ENCODE measurements at places on chromosomes 7 and 10.

- DNase-seq: peak; percentile 25
Observed at GRCh38 chr7:73615886-73616285, 8.4 kb downstream of the MLXIPL start.

- DNase-seq: peak; percentile 88
Observed at GRCh38 chr7:43700059-43700501, 29.2 kb downstream of the COA1 start.

- no peak for DNase-seq
Observed at GRCh38 chr7:142445019-142445686, 187.3 kb upstream of the PRSS58 start.

- DNase-seq: peak; percentile 95
Observed at GRCh38 chr7:131026297-131027000, 292.4 kb upstream of the KLF14 start.

DNA sequence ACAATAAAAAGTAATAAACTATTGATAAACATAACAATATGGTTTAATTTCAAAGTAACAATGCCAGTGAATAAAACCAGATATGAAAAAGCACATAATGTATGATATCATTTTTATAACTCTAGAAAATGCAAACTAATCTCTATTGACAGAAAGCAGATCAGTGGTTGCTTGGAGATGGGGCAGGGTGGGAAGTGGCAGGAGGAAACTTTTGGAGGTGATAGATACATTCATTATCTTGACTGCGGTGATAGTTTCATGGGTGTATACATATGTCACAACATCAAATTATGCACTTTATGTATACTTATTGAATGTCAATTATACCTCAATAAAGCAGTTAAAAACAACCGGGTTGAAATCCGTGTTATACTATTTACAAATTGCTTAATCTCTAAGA, 16.0 kb upstream of the C1GALT1 start:
- no peak for DNase-seq

- DNase-seq: no peak
Observed at GRCh38 chr10:6530211-6530840, 49.8 kb downstream of the PRKCQ start.

- no peak for DNase-seq
Observed at GRCh38 chr7:148806187-148806586, 77.9 kb downstream of the EZH2 start.

DNA sequence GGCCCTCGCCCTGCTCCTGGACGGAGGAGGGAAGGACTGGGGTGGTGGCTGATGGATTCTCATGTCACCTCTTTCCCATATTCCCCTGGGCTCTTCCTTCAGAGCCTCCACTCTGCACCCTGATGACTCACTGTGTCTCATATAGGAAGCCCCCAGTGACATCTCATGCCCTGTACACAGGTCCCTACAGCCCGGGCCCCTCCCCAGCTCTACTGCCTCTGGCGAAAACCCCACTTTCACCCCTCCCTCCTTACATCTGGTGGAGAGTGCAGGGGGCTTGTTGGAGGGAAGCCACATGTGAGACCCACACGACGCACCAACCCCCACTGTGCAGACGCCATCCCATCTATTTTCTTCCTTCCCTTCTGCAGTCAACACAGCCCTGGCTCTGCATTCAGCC, 72.8 kb upstream of the ZNF479 start:
- DNase-seq: no peak

DNA sequence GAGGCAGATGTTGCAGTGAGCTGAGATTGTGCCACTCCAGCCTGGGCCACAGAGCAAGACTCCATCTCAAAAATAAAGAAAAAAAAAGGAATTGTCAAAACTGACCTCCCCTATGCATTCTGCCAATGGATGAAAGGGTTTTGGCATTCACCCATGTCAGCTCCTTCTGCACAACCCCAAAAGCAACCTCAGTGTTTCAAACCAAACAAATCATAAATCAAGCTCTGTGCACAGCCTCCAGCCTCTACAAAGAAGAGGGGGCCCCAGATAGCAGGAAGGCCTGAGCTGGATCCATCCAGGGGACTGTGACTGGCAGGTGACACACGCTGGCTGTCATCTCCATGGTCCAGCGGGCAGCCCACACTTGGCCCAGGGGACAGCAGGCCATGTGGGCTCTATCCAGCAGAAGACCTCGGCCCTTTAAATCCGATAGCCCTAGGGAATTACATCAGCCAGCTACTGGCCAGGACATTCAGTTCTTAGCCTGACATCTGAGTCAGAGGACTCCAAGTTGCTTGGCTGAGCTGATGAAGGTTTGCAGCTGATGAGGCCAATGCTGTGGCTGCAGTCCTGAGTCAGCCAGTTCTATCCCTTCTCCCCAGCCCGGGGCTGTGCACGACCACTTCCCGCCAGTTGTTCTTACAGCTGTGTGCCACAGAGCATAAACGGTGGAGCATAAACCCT, 52.0 kb upstream of the FIGNL1 start:
- peak; percentile 97 for DNase-seq

DNA sequence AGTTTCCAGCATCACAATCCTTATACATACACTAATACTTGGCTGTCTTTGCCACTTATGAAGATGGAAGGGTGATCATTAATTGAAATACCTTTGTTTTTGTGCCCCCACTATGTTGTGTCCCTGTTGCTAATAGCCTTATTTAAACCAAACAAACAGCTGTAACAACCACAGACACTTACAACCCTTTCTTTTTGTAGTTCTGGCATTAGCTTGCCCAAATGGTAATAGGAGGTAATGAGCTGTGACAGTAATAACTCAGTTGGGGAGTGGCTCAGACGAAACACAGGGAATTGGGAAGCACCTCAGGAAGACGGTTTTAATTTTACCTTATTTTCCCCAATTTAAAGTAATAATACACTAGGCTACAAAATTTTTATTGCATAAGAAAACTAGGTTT, 83.4 kb downstream of the MDFIC start:
- no peak for DNase-seq

- no peak for DNase-seq
Observed at GRCh38 chr7:107105591-107106245, 61.2 kb downstream of the PRKAR2B start.

DNA sequence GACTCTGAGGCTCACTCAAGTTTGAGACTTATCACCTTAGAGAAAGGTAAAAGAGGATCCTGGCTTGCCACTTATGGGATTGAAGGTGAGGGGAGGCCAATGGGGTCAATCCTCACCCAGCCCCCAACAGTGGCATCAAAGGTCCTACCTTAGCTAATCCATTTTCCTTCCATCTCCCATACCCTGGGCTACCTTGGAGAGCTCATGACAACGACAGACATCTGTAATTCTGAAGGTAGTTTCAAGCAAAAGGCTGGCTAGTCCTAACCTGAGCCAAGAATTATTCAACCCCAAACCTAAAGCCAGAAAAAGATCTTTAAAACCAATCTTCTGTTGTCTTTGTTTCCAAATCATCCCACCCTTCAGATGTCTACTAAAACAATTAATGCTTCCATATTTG, 179.2 kb upstream of the GHITM start:
- DNase-seq: no peak

GRCh38 chr10:132228616-132229015, 41.9 kb downstream of the DPYSL4 start:
- DNase-seq: no peak

DNA sequence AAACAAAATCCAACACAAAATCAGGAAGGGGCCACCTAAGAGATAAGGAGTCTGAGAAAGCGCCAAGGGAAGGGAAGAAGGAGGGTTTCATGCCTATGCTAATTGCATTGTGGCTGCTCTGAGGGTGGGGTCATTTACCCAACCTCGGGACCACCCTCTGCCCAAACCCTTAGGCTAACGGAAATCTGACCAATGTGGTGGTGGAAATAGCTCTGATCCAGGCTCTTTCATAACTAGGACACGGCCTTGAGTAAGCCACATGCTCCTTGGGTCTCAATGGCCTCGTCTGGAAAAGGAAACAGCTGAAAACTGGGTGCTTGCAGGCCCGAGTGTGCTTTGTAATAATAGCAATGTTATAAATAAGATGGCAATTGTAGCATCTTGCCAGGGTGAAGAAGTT, 14.9 kb upstream of the SRGN start:
- DNase-seq: no peak

GRCh38 chr7:45446195-45446944, 127.8 kb upstream of the ADCY1 start:
- DNase-seq: no peak

- DNase-seq: no peak
Observed at GRCh38 chr10:132602614-132603013, 65.0 kb downstream of the INPP5A start.

GRCh38 chr10:14565199-14565598, 209.5 kb downstream of the FAM107B start:
- DNase-seq: no peak

GRCh38 chr10:73785721-73786511, 510 bp downstream of the ZSWIM8 start:
- DNase-seq: peak; percentile 82

DNA sequence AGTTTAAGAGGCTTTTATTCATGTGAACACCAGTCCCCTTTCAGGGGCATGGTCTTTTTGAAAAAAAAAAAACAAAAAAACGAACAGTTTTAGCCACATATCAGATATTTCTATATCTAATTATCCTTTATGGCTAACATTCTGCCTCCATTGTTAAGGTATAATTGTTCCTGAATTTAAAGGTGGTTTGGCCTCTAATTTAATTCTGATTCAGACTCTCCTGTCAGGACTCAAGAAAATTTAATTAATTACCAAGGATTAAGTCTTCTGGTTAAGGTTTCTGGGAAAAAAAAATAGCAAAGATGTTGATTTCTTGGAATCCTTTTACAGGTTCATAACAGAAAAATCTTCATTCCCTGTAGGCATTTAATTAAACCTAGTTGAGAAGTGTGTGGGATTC, 27.4 kb downstream of the COL1A2 start:
- DNase-seq: no peak

- peak; percentile 28 for DNase-seq
Observed at GRCh38 chr7:41164440-41164839, 538.5 kb downstream of the INHBA start.

DNA sequence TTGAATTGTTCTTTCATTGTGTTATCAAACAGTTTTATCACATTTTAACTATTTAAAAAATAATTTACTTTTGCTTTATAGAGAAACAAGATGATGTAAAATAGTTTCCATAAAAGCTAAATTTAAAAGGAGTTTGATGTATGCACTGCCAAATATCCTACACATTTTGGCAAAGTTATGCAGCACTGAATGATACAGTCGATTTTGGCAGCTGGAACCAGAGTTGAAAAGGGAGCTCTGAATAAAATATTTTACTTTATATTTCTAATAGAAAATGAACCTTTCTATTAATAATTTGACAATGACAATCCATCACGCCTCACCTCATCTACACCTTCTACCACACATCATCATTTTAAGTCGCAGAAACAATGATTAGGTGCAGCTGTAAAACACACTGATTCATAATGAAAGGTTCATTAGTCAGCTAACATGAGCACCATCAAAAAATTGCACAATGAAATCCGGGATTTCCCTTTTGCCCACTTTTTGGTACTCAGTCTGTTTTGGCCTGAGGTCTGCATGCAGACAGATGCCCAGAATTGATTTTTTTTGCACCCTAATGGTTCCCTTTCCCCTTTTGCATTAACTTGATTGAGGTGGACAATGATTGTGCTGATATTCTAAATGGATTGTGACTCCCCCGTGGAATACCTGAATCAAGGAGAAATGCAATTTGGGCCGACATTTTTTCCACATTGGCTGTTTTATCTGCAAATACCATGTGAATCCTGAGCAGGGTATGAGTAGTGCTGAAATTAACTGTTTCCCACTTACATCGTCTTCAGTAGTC, 105.8 kb downstream of the THSD7A start:
- DNase-seq: peak; percentile 81

GRCh38 chr10:66837335-66837734, 88.5 kb upstream of the LRRTM3 start:
- no peak for DNase-seq

GRCh38 chr10:36182179-36182566, 540.1 kb upstream of the FZD8 start:
- peak; percentile 40 for DNase-seq

DNA sequence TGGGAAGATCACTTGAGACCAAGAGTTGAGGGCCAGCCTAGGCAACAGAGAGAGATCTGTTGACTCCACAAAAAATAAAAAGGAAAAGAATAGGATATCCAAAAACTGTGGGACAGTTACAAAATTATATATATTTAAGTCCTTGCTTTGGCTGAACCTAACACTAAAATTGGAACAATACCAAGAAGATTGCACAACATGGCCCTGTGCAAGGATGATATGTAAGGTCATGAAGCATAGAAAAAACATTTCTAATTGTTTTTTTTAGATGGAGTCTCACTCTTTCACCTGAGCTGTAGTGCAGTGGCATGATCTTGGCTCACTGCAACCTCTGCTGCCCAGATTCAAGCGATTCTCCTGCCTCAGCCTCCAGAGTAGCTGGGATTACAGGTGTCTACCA, 139.0 kb downstream of the TPST1 start:
- DNase-seq: peak; percentile 30

GRCh38 chr7:68121655-68122054, 1125.0 kb downstream of the TYW1 start:
- no peak for DNase-seq

DNA sequence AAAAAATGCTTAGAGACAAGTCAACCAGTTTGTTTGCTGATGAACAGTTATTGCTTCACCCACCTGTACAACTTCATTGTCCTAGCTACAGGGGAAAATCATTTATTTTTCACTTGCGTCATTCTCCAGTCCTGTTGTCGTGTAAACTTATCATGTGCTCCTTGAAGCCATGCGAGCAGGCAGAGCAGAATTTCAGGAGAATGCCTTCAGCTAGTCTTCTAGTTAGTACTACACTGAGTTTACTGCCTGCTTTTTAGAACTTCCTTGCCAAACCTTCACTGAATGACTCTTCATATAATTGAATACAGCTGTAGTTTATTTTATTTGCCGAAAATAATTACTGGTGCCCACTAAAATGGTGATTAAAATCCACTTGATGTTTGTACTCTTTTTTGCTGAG, 15.6 kb downstream of the RPA3 start:
- DNase-seq: peak; percentile 69

Measured in GM23248 (cell line).